ENCODE measurements at places on chromosomes 2 and 18.

GRCh38 chr2:14654835-14655282, 22.3 kb downstream of the LRATD1 start:
- no peak for DNase-seq

GRCh38 chr2:232562515-232563151, 12.1 kb downstream of the EIF4E2 start:
- DNase-seq = no peak

DNA sequence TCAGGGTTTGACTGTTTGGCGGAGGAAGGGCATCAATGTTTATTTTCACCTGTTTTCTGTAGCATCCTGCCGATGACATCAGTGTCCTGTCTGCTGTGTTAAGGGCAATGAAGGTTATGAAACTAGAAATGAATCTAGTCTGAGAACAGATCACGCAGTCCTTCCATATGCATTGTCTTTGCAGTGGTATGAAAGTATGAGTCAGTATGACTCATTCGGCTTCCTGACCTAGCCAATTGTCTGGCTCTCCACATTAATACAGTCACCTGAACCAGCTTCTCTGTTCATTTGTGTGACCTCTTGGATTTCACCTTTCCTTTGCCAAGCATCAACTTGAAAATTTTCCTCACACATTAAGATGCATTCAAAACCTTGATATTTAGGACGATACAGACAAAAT, 353.8 kb downstream of the RND3 start:
- no peak for DNase-seq

DNA sequence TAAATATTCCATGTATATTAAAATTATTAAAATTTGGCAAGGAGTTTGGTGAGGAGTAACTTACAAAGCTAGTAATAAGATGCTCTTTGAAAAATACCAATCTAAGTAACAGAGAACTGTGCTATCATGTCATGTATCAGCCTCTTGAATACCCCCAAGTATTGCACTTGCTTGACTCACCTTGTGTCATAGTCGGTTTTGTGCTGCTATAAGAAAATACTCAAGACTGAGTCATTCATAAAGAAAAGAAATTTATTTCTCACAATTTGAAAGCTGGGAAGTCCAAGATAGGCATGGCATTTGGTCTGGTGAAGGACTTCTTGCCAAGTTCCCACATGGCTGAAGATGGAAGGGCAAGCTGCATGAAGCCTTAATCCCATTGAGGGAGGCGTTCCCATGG, 179.2 kb downstream of the MEMO1 start:
- DNase-seq = no peak

- DNase-seq = no peak
Observed at GRCh38 chr2:238952261-238952919, 104.5 kb downstream of the TWIST2 start.

DNA sequence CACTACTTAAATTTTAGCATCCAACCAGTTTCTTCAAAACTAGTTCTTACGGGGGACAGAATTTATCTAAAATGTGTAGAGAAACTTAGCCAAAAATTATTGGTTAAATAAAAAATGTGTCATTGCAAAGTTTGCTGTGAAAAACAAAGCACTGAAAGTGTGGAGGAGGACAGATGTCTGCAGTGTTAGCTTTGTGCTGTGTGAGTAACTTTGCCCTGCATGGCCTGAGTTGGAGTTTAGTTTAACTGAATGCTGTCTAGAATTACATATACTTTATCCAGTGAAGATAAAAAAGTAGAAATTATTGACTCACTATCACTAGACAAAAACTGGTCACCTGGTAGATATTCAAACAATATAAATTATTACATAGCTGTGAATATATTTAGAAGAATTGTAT, 1225.2 kb upstream of the CELF4 start:
- DNase-seq = no peak

GRCh38 chr2:187684174-187684573, 129.9 kb upstream of the TFPI start:
- DNase-seq = no peak

- DNase-seq = peak; percentile 41
Observed at GRCh38 chr18:21820033-21820810, 79.6 kb downstream of the MIB1 start.

GRCh38 chr2:65353927-65354326, 78.5 kb downstream of the SPRED2 start:
- DNase-seq = no peak

- no peak for DNase-seq
Observed at GRCh38 chr2:70115646-70116442, 28.6 kb downstream of the PCBP1 start.

GRCh38 chr2:217981084-217981730, 21.6 kb downstream of the TNS1 start:
- no peak for DNase-seq

DNA sequence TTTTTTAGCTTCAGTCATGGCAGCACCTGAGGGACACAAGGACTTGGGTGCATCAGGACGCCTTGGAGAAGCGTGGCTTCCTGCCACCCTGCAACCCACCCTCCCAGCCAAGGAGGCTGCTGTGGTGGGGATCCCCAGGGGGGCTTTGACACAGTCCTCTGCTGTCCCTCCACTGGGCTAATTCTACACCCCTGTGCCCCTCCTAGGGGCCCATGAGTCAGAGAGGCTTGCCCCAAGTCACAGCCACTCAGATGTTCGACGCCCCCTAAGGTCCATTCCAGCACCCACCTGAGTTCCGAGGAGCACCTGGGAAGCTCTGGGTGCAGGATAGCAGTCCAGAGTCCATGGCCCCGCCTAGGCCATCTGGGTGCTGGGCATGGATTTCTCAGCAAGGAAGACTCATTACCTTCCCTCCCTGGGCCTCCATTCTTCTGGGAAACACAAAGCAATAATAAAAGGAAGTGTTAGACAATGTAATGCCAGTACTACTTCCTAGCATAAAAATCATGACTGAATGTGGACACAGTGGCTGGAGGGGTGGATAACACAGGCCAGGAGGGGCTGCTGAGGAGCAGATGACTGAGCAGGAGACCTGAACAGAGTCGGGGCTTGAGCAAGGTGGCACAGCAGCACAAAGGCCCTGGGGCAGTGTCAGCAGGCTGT, 3.7 kb downstream of the ALPG start:
- no peak for DNase-seq

DNA sequence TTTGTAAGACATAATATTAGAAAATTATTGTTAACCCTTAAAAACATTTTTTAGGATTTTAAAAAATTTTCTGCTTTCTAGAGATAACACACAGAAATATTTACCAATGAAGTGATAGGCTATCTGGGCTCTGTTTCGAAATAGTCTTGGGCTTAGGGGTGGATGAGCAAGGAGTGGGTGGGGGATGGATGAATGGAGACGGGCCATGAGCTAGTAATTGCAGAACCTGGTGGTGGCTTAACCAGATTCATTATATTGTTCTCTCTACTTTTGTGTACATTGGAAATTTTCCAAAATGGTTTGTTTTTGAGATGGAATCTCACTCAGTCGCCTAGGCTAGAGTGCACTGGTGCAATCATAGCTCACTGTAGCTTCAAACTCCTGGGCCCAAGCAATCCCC, 89.6 kb downstream of the TCF7L1 start:
- DNase-seq = no peak

GRCh38 chr18:413233-413632, 87.3 kb downstream of the COLEC12 start:
- DNase-seq = no peak

GRCh38 chr2:120678251-120678650, 57.4 kb upstream of the GLI2 start:
- DNase-seq = no peak

DNA sequence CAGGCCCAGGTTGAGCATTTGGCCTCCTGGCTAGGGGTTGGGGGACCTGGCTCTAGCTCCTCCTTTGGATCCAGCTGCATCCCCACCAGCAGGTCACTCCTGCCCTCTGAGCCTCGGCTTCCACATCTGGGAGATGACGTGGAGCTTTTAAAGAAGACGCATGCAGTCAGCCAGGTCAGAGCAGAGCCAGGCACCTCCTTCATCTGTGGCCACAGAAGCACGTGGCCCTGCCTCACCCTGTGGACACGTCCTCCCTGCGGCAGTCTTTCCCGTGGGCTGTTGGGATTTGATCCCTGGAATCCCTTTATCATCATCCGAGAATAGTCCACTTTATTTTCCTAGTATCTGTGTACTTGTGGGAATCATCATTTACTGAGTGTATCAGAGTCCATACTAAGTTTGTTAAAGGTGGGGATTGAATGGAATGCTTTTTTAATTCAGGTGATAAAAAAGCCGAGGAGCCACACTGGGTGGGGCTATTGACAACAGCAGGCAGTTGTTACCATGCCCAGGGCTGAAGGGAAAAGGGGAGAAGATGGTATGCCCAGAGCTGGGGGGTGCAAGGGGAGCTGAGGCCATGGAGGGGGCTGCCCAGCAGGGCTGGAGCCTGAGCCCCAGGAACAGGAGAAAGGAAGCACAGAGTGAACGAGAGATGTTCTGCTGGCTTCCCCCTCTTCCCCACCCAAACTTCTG, 170.1 kb downstream of the LAMA1 start:
- no peak for DNase-seq

- no peak for DNase-seq
Observed at GRCh38 chr18:22838639-22839277, 94.4 kb upstream of the RBBP8 start.

- no peak for DNase-seq
Observed at GRCh38 chr2:180146541-180146940, 139.4 kb upstream of the CWC22 start.
